A549 (cell line): ENCODE measurements at places on chromosomes 4 and X. TPM values are rescaled to one million over a fixed set of nuclear protein-coding genes. Genes with fewer than 3 reads are reported as not detected.

DNA sequence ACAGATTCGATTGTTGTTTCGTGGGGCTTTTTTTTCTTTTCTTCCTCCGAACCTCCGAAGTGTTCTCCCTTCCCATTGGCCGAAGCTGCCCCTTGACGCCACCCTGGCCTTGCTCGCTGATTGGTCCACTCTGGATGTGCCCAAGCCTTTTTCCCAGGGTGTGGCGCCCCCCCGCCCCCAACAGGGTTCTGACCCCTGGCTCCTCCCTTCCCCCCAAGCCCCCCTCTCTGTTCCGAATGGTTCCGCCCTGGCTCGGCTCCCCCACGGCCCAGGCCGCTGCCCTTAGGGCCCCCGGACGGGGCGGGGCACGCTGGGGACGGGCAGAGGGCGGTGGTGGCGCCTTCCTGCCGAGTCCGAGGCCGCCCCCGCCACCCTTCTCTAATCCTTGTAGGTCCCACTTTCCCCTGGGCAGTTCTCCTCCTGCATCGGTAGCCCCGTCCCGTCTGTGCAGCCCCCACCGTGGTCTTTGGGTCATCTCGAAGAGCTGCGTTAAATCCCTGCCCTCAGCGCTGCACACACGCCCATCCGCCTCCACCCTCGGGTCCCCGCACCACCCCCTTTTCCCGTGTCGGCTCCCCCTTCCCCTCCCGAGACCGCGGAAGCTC, 25.5 kb downstream of the UTP14A start:
- peak; percentile 97 for DNase-seq

NEUROG2 gene
- polyA plus RNA-seq: not detected in 3 replicates

FGFBP1 gene
- polyA plus RNA-seq: 3.0 to 4.1 TPM (median 4.0 TPM) in 3 replicates

TCEAL5 gene
- not detected in 3 replicates for polyA plus RNA-seq

DNA sequence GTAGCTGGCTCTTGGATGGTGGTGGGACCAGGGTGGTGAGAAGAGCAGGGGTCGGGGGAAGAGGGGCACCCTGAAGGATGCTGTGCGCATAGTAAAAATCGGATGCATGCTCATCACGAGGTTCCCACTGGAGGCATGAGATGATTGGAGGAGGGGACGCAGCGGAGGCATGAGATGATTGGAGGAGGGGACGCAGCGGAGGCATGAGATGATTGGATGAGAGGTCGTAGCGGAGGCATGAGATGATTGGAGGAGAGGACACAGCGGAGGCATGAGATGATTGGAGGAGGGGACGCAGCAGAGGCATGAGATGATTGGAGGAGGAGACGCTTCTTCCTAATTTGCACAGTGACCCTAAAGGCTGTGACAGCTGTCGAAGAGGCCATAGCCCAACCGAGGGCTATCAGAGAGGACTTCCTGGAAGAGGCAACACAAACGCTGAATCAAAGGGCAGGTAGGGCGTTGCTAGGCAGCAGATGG, 106.7 kb downstream of the ADRA2C start:
- DNase-seq: no peak

GUCY1B1 gene
- 0.14 to 0.25 TPM (median 0.22 TPM) in 3 replicates for polyA plus RNA-seq

INTU gene
- 1.2 to 1.8 TPM (median 1.5 TPM) in 3 replicates for polyA plus RNA-seq

DNA sequence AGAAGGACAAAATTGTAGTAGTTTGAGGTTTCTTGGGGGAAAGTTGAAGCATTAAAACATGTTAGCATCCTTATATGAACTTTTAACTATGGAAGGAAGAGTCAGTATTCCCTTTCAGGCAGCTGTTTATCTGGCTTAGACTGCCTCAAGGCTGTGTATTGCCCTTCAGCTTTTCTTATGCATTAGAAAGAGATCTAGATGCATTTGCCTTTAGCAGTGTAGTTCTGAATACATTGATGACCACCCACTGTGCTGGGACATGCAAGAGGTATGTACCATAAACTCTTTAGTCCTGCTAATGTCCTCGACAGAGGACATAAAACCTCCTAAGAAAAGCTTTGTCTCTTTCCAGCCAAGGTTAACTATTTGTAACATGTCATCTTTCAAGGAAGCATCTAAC, 2.9 kb downstream of the FAM200B start:
- DNase-seq: no peak

TASL gene
- polyA plus RNA-seq: not detected in 3 replicates

DNA sequence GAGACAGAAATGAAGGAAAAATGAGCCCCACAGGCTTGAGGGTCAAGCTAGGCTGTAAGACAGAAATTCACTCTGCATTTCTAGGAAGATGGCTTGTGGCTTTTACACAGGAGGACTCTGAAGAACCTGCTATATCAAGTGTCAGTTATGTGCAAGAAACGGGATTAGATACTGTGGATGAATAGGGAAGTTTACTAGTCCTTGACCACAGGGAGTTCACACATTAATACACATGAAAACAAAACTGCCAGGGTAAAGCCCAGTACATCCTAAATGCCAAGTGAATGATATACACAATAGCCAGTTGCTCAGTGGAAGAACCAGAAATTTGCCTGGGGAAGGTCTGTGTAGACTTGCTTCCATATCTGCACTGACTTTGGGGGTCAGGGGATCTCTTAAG, 53.5 kb downstream of the TMEM131L start:
- no peak for DNase-seq

DNA sequence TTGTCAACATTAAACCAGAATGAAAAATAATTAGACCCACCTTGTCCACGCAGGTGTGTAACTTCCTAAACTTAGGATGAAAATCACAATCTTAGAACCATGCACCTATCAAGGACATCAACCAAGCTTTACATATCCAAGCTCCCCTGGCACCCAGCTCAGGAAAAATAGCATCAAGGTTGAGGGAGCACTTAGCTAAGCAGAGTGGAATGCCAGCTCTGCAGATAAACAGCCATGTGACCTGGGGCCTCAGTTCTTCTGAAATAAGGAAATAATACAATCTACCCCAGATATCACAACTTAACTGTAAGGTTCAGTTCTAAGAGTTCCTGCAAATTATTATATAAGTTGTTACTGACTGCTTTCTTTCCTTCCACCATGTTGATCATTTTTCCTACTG, 64.7 kb downstream of the DHX15 start:
- no peak for DNase-seq

DNA sequence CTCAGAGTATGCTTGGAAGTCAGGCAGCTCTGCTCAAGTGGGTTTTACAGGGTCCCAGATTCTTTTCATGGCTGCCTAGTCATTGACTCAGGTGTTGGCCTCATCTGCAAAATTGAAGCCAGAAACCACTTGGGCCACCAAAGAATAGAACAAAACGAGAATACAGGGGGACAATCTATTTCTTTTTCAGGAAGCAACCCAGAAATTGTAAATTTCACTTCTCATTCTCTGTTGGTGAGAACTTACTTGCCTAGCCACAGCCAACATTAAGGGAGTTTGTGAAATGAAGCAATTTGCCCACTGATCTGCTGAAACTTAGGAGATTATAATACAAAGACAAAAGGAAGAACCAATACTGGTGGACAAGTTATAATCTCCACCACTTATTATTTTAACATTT, 8.6 kb upstream of the TKTL2 start:
- no peak for DNase-seq

DNA sequence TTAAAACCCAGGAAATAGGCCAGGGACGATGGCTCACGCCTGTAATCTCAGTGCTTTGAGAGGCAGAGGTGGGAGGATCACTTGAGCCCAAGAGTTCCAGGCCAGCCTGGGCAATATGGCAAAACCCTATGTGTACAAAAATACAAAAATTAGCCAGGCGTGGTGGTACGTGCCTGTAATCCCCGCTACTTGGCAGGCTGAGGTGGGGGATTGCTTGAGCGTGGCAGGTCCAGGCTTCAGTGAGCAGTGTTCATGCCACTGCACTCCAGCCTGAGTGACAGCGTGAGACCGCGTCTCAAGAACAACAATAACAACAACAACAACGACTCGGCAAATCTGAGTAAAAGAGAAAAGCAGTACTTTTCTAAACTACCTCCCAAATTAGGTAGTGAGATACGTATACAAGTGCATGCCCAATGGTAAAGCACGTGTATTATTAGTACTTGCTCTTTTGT, 13.0 kb upstream of the NDUFC1 start:
- DNase-seq: no peak

CLGN gene
- 8.3 to 8.9 TPM (median 8.4 TPM) in 3 replicates for polyA plus RNA-seq

DNA sequence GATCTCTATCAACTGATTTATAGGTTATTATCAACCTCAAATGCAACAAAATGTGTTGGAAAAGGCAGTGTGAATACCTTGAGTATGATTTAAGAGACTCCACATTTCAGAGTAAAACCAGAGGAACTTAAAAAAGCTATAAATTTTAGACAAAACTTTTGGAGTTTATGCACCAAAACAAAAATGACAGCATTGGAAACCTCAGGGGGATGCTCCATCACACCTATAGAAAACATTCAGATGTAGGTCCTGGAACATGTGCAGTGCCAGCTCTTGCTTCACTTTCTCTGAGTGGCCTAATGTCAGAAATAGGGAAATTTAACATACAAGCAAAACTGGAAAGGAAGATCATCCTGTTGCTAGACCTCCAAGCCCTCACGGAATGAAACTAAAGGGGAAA, 5.8 kb upstream of the VEGFC start:
- no peak for DNase-seq

TMA16 gene
- polyA plus RNA-seq: 36.1 to 39.2 TPM (median 37.0 TPM) in 3 replicates

DMP1 gene
- polyA plus RNA-seq: not detected in 3 replicates

GRCh38 chr4:7087036-7087435, 19.2 kb upstream of the GRPEL1 start:
- DNase-seq: no peak

- peak; percentile 15 for DNase-seq
These were observed 58.1 kb upstream of the PARM1 start for GRCh38 chr4:74874753-74875367.

MAGEA8 gene
- polyA plus RNA-seq: not detected in 3 replicates

GRCh38 chr4:149715822-149716585, 99.6 kb downstream of the IQCM start:
- no peak for DNase-seq

CPLX1 gene
- polyA plus RNA-seq: 0.14 to 0.57 TPM (median 0.22 TPM) in 3 replicates

GRCh38 chrX:125175991-125176584, 143.6 kb upstream of the TEX13C start:
- DNase-seq: no peak

DNA sequence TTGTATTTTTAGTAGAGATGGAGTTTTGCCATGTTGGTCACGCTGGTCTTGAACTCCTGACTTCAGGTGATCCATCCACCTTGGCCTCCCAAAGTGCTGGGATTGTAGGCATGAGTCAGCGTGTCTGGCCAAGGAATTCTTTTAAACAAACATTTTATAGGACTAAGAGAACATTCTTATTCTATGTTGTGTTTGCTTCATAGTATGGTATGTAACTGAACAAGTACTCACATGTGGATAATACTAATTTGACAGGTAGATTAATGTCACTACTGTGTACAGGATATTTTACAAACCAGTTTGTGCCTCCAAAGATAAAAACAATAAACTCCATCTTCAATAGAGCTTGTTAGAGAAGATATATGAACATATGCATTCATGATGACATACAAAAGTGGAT, 1353.4 kb downstream of the PCDH7 start:
- DNase-seq: no peak

IQCM gene
- not detected in 3 replicates for polyA plus RNA-seq

DNA sequence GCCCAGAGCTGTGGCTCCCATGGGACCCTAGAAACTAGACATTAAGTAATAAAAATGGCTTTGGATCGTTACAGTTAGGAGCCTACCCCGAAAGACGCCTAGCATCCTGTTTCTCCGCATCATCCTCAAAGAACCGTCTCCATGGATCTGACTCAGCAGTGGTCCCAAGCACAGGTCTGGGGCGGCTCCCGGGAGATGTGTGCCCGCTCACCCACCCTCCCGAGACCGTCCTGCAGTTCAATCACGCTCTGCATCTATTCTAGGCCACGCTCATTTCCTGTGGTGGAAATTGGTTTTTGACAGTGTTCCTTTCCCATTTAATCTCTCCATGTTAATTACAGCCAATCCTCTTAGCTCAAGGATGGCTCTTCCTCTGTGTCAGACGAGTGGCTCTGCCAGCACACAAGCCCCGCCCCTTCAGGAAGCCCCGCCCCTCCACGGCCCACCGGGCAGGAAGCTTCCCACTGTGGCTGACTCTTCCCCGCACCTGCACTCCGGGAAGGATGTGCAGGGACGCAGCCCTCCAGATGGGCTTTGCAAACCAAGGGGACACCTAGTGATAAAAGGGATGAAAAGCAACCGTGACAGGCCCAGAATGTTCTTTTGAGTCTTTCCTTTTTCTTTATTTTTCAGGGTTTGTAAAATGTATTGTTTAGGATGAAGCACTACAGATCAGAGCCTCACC, 34.5 kb upstream of the HELT start:
- peak; percentile 26 for DNase-seq

BEX1 gene
- not detected in 3 replicates for polyA plus RNA-seq

DNA sequence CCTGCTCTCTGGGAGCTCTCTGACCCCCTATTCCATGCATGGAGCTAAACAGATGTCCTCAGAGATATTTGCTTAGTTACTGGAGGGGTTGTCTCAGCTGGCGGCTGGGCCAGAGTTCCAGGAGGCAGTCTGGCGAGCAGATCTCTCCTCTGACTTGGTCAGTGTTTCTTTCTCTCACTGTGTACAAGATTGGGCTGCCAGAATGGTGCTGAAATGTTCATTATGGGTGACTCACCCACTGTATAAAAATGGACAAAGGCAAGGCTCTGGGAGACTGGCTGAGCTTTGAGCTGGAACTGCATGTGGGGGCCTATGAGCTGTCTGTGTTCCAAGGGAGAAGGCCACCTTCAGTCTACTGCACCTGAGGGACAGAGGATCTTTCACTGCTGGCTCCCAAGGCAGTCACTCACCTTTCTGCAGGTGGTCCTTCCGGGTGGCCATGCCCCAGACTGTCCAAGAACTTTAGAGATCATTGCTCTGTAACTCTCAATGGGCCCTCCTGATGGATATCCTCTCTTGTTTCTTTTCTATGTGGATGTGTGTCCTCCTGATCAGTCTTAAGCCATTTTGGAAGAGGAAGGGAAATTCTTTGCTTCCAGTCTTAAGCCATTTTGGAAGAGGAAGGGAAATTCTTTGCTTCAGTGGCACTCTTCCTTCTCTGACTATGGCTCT, 88.2 kb downstream of the CFAP299 start:
- no peak for DNase-seq

GRIA3 gene
- polyA plus RNA-seq: not detected in 3 replicates

WNK3 gene
- polyA plus RNA-seq: 0.03 to 0.04 TPM in 2 of 3 replicates, not detected in the other

- no peak for DNase-seq
These were observed 68.2 kb downstream of the ARHGAP6 start for GRCh38 chrX:11597479-11597878.

DNA sequence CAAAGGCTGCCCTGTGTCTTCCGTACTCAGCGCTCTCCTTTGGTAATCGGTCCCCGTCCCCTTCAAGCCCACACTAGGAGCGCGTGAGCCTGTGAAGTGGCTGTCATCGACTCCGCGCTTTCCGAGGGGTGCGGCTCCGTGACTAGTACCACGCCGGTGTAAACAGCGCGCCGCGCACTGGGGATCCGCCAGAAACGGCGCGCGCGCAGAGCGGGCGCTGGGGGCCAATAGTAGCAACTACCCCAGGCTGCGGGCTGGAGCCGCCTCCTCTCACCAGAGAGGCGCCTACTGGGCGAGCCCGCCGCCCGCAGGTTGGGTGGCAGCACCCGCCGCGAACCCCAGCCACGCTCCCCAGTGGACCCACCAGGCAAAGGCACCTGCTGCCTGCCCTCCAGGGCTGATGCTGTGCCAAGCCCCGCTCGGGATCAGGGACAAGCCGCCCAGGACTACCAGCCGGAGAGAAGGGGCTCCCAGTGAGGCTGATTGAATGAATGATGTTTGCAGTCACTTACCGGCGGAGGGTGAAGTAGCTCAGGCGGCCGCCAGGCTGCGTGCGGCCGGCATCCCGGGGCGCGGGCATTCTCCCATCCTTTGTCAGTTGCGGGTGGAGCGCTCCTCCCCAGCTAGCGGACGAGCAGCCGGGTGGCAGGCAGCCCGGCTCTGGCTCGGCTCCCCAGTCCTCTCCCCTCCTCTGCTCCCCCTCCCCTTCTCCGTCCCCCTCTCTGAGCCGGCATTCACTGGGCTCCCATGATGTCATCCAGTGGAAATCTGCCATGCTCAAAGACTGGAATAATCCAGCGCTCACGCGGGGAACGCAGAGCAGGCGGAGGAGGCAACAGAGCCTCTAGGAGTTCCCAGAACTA, 370.3 kb upstream of the SMIM31 start:
- DNase-seq: no peak
